ENCODE measurements at places on chromosomes 6 and 20.
A peak's percentile ranks its signal among the peaks of the same experiment; 100 is the strongest.

DNA sequence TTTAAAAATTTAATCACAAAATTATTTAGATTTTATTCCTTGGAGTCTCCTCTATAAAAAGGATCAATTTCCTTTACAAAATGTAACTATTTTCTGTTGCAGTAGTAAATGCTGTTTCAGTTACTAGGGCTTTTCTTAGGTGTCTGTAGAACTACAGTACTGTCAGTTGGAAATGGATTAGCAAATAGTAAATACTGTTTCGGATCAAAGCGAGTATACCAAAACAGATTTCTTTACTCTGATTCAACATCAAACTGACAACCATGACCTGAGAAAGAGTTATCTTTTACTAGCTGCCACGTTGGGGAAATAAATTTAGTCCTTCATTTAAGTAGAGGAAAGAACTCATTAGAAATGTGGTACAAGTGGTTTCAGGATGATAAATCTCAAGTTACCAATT, 172.5 kb downstream of the HS3ST5 start:
- no peak for DNase-seq

- no peak for DNase-seq
These were observed 4.8 kb downstream of the TBPL1 start for GRCh38 chr6:133957780-133958242.

DNA sequence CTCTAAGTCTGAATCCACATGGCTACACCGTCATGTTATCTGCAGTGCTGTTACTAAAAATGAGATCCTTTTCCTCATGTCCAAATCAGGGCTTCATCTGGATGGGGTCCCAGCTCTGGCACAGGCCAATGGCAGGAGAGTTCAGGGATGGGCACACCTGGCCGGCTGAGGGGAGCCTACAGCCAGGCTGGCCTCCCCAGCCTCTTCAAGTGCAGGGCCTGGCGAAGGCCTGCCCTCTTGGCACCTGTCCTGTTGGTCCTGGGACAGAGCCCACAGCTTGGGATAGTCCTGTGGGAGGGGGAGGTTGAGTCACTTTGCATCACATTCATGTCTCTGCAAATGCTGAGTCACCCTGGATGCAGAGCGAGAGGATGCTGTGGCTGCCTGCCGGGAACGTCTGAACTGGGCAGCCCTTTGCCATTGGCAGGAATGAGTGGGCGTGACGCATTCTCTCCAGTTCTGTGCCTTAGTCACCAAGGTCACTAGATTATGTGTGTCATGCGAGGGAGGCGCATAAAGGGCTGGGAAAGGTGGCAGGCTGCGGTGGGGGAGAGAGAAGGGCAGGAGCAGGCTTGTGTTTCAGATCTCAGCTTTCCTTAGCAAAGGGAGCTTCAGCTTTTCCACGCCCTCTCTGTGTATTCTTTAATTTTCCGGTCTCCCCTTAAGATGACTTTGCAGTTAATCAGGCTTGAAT, 223.2 kb upstream of the ECI2 start:
- DNase-seq, result no peak

DNA sequence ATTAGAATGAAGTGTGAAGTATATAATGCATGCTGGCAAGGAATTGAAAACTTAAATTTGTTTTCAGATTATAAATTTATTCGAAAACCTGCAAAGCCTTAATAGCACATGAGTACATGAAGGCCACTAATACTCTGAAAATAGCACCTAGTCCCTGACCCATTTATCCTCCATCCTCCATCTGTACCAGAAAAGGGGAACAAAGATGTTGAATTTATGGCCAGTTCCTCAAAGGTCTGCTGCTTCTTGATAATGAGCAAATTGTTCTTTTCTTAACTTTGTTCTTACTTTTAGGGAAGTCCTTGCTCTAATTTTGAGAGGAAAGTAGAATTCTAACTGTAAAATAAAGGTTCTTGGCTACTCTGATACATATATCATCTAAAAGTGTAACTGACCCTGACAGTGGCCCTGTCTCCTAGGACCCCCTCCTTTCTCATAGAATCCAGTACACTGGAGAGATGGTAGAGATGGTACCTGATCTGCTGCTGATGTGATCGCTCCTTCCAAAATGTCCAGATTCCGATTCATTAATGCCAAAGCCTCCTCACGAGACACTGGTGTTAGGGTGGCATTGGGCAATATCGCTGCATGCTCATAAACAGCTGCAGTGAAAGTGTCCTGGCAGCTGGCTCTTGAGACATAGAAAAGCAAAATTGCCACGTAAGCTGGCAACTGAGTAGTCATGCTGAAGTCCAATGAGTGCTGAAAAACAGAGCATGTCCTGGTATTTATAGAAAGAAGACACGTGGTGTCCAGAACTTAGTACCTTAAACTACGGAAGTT, at the start of gene VNN1:
Gene VNN1, minus strand, starts transcription at position 704 of the 783 bp plus-strand sequence. Its CDS starts 20 bp downstream, at position 684.
- DNase-seq, result no peak

- peak; percentile 86 for DNase-seq
These were observed 52.2 kb upstream of the FAM83C start for GRCh38 chr20:35344354-35344837.

DNA sequence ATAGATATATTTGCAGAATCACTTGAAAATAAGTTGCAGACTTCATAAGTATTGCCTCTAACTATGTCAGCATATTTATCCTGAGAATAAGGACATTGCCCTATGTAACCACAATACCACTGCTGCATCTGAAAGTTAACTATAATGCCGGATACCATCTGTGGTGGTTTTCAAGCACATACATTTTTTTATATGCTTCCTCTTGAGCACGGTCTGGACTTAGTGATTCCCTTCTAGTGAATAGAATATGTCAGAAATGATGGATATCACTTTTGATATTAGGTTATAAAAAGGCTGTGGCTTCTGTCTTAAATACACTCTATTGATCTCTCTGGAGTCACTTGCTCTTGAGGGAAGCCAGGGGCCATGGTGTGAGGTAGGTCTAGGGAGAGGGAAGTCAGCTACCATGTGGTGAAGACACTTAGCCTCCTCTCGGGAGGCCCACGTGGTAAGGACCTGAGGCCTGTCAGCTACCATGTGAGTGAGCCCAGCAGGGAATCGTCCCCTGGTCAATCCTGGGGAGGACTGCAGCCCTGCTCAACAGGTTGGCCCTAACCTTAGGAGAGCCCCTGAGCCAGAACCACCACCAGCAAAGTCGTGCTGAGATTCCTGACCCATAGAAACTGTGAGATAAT, 57.5 kb downstream of the CCDC170 start:
- no peak for DNase-seq

- no peak for DNase-seq
These were observed 60.0 kb downstream of the DNAH8 start for GRCh38 chr6:38774929-38775707.

- no peak for DNase-seq
These were observed at the start of gene STXBP5 for GRCh38 chr6:147204060-147204785. Gene STXBP5, plus strand, starts transcription at chr6:147204417. Its CDS starts 116 bp downstream, at chr6:147204533.

GRCh38 chr6:111367393-111368088, 115.5 kb downstream of the REV3L start:
- no peak for DNase-seq

GRCh38 chr6:159008656-159009288, 8.8 kb upstream of the RSPH3 start:
- DNase-seq, result no peak

Data from COR-L47 (cell line).